Activated CD8-positive, alpha-beta memory T cell treated with anti-CD3 and anti-CD28 coated beads for 4 hours (primary cell): ENCODE measurements at places on chromosomes 6 and 20.

DNA sequence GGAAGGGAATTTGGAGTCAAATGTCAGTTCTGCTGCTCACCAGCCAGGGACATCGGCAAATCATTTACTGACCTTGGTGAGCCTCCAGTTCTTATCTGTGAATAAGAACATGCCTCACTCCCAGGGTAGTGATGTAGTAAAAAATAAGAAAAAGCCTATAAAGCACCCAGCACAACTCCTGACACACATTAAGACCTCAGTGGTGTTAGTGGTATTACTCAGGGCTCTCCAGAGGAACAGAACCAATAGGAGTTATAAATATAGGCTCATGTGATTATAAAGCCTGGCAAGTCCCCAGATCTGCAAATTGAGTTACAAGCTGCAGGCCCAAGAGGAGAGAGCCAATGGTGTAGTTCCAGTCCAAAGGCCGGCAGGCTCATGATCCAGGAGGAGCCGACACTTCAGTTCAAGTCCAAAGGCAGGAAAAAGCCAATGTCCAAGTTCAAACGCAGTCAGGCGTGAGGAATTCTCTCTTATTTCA lies 71.3 kb upstream of the EYA2 start:
- DNase-seq, result no peak

GRCh38 chr6:3928111-3928510 lies 78.9 kb downstream of the FAM50B start:
- DNase-seq, result no peak

DNA sequence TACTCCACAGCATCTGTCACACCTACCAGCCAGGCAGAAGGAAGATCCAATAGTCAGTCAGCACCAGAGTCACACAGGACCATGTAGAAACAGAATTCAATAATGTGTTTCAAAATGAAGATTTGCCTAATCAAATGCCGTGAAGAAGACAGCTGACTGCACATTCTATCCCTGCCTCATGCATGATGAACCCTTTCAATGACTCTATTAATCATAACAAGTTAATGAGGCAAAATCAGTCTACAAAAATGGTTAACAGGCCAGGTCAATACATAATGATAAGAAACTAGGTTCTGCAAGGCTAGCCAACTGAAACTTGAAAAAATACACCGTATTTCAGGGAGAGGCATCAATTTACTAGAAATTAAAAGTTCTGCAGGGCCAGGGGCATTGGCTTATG lies 6.7 kb upstream of the PNRC1 start:
- no peak for DNase-seq

DNA sequence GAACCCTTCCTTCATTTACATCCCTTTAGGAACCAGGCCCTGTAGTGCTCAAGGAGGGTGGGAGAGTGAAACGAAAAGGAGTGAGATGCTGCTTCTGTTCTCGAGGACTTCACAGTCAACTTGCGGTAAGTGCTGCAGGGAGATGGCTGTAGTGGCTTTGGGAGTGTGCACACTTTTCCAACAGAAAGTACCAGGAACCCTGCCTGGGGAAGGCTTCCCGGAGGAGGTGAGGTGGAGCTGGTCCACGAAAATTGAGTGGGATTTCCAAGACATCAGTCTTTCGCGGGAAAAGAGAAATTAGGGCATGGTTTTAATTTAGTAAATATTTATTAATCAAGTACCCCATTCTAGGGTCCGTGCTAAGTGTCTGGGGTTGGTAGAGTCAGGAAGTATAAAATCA lies 12.7 kb downstream of the TRIM31 start:
- DNase-seq, result no peak

DNA sequence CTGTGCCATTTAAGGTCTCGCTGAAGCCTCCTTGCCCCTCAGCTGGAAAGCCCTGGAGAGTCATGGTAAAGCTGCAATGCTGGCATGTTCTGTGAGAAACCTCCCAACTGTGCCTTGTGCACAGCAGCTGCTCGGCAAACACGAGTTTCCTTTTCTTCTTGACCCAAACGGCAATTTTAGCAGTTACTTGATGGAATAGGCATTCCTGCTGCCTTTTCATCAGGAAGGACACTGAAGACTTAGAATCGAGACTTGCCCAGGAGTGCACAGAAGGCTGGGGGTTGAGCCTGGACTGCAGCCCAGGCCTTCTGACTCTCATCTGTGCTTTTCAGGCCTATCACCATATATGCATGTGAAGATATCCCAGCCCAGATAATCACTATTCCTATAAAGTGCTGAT lies 28.7 kb upstream of the CLDN20 start:
- no peak for DNase-seq

GRCh38 chr6:21808045-21808470 lies 214.5 kb downstream of the SOX4 start:
- DNase-seq, result no peak

- no peak for DNase-seq
These were observed 327.0 kb downstream of the BMP2 start for GRCh38 chr20:7094438-7094997.

DNA sequence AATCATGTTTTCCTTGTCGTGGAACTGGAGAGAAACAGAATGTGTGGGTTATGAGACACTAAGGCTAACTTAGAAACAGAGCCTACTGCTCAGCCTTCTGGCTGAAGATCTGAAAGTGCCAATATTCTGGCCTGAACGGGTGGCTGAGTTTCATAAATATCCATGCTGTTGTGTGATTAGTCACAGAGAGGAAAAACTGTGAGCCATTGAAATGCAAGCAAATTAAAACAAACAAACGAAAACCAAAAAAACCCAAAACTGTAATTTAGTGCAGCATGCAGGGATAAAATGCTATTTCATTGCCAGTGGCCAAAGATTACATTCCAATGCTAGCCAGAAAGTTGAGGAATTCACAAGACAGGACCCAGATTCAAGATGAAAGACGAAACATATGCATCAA lies 315.1 kb downstream of the UBE3D start:
- no peak for DNase-seq

GRCh38 chr20:45781391-45781931 lies 10.2 kb downstream of the WFDC3 start:
- DNase-seq, result no peak

DNA sequence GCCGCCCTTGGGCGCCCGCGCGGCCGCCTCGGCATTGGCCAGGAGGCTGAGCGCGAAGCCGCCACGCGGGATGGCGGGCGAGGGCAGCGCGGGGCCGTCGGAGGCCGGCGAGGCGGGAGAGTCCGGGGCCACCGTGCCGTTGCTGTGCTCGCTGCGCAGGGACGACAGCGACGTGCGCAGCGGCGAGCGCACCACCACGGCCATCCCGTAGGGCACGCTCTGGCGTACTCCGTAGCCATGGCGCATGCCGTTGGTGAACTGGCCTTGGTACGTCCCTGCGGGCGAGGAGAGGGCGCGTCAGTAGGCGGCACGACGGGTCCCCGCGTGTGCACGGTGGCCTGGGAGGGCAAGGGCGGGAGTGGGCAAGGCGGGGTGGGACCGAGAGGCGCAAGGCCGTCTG lies 26.9 kb downstream of the JPH2 start:
- DNase-seq, result no peak

DNA sequence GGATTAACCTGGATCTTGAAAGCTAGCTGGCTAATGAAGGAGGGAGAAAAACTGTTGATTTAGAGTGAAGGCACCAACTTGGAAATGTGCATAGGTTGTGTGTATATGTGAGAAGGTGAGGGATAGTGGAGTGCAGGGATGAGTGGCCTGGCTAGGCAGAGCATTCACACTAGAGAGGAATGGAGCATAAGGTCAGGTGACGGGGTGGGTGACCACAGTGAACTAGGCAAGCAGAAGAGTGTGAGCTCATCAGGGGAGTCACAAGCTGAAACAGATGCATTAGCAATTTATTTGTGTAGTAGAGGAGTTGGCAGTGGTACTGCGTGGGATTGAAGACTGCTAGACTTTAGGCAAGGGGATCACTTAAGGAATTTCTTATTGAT lies 10.5 kb downstream of the ANKRD66 start:
- DNase-seq, result no peak

GRCh38 chr6:108288742-108289141 lies 6.1 kb upstream of the AFG1L start:
- DNase-seq, result no peak
